Activated CD8-positive, alpha-beta T cell treated with anti-CD3 and anti-CD28 coated beads, Interleukin-2, amount 10 ng/mL, durations not matched to agents 7 days and 5 days (primary cell): ENCODE measurements at places on chromosomes 7 and 10. TPM values are rescaled to one million over a fixed set of nuclear protein-coding genes. Genes with fewer than 3 reads are reported as not detected.

GRCh38 chr7:91050677-91051076 is 213.6 kb upstream of the FZD1 start:
- no peaks in the 10 kb centered on the region for H3K36me3 ChIP-seq
- no peak overlapping the region for H3K4me3 ChIP-seq
- no peak overlapping the region for H3K27ac ChIP-seq
- no peak for DNase-seq
- H3K27me3 ChIP-seq: no peaks in the 10 kb centered on the region

DNA sequence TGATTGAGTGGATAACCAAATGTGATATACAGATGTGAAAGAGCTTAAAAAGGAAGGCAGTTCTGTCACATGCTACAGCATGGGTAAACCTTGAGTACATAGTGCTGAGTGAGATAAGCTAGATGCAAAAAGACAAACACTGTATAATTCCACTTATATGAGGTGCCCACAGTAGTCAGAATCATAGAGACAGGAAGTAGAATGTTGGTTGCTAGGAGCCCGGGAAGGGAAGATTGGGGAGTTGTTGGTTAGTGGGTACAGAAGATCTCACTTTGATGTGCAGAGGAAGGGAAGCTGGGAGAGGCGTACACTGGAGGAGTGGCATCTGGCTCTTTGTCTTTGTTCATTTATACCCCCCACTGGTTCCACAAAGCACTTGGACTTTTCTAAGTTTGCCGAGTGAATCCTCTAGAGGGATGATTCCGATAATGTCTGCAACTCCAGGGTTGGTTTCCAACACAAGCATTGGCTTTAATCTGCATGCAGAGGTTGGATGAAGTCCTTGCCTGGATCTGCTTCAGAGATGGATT is 39.5 kb downstream of the TSPAN14 start:
- H3K27ac ChIP-seq: peak overlapping the region; percentile 82
- no peaks in the 10 kb centered on the region for H3K27me3 ChIP-seq
- DNase-seq: no peak
- peak overlapping the region; percentile 51 for H3K4me3 ChIP-seq
- peaks cover 94% of the 10 kb centered on the region for H3K36me3 ChIP-seq

GRCh38 chr7:99625321-99625720 is 8.6 kb downstream of the ZSCAN25 start:
- DNase-seq: no peak
- H3K4me1 ChIP-seq: peaks cover 60% of the 10 kb centered on the region
- H3K27ac ChIP-seq: peak overlapping the region; percentile 99
- peak overlapping the region; percentile 83 for H3K4me3 ChIP-seq
- H3K27me3 ChIP-seq: no peaks in the 10 kb centered on the region
- peaks cover 91% of the 10 kb centered on the region for H3K36me3 ChIP-seq

- no peak overlapping the region for H3K4me3 ChIP-seq
- no peaks in the 10 kb centered on the region for H3K4me1 ChIP-seq
- H3K27me3 ChIP-seq: no peaks in the 10 kb centered on the region
Measured at GRCh38 chr7:83085299-83085698, 77.4 kb downstream of the PCLO start.

DNA sequence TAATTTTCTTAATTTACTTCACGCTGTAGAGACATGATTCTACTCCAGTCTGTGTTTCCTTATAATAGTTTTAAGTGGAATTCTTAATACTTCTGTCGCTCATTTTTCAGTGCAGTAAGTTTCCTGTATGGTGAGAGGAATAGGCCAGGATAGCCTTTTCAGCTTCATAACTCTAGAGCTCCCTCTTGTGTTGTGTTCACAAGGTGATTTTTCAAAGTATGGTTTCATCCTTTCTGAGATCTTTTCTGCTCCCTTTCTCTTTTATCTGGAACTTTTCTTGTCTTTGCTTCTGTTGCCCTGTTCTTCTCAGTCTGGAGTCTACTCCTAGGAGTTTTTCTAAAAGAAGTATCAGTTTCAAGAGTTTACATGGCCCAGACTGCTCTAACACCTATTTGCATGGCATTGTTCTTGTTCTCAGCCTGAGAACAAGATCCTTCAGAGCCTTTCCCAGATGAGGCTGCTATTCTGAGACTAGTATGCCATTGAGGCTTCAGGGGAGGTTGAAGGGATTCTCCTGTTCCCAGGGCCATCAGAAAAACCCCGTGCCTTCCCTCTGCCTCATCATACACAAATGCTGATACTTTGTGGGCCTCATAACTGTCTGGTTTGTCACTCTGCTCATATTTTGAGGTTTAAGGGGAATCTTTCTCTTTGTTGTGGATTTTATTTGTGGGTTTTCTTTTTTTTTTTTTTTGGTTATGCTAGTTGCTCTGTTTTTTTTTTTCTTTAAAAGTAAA is 21.8 kb downstream of the NET1 start:
- peaks cover 13% of the 10 kb centered on the region for H3K4me1 ChIP-seq
- DNase-seq: no peak
- H3K27me3 ChIP-seq: no peaks in the 10 kb centered on the region
- H3K4me3 ChIP-seq: peak overlapping the region; percentile 8
- peak overlapping the region; percentile 57 for H3K27ac ChIP-seq
- peaks cover 24% of the 10 kb centered on the region for H3K36me3 ChIP-seq

- H3K27me3 ChIP-seq: no peaks in the 10 kb centered on the region
- H3K4me3 ChIP-seq: no peak overlapping the region
- peaks cover 11% of the 10 kb centered on the region for H3K4me1 ChIP-seq
- H3K36me3 ChIP-seq: peaks cover 2% of the 10 kb centered on the region
- no peak for DNase-seq
- peak overlapping the region; percentile 77 for H3K27ac ChIP-seq
Measured at GRCh38 chr10:14782691-14783363, 8.1 kb upstream of the FAM107B start.

DNA sequence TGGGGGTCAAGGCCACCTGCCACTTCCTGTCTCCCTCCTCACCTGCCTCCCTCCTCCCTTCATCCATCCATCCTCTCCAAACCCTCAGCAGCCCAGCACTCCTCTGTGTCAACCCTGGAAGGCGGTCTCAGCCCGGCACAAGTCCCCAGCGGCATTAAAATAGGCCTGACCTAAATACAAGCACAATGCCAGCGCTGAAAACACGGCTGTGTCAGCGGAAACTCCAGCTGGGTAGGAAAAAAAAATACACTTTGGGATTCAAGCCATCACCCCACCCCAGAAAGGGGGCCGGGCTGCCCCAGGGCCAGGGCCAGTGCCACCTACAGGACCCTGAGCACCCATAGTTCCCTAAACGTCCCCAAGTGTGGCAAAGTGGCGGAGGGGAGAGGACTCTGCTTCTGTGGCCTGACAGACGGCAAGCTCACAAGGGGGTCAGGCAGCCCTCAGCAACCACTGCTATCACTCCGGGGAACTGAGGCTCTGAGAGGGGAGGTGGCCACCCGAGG is 22.7 kb upstream of the GTF2IRD1 start:
- H3K27ac ChIP-seq: no peak overlapping the region
- no peak for DNase-seq
- no peaks in the 10 kb centered on the region for H3K36me3 ChIP-seq
- no peaks in the 10 kb centered on the region for H3K27me3 ChIP-seq

- no peaks in the 10 kb centered on the region for H3K36me3 ChIP-seq
- H3K4me3 ChIP-seq: no peak overlapping the region
- no peaks in the 10 kb centered on the region for H3K27me3 ChIP-seq
- peaks cover 5% of the 10 kb centered on the region for H3K4me1 ChIP-seq
- DNase-seq: no peak
- no peak overlapping the region for H3K27ac ChIP-seq
Measured at GRCh38 chr7:146660839-146661238, 544.2 kb downstream of the CNTNAP2 start.

- no peaks in the 10 kb centered on the region for H3K4me1 ChIP-seq
- H3K27ac ChIP-seq: no peak overlapping the region
- H3K36me3 ChIP-seq: peaks cover 3% of the 10 kb centered on the region
- DNase-seq: no peak
Measured at GRCh38 chr7:138032186-138032585, 30.3 kb upstream of the CREB3L2 start.

DNA sequence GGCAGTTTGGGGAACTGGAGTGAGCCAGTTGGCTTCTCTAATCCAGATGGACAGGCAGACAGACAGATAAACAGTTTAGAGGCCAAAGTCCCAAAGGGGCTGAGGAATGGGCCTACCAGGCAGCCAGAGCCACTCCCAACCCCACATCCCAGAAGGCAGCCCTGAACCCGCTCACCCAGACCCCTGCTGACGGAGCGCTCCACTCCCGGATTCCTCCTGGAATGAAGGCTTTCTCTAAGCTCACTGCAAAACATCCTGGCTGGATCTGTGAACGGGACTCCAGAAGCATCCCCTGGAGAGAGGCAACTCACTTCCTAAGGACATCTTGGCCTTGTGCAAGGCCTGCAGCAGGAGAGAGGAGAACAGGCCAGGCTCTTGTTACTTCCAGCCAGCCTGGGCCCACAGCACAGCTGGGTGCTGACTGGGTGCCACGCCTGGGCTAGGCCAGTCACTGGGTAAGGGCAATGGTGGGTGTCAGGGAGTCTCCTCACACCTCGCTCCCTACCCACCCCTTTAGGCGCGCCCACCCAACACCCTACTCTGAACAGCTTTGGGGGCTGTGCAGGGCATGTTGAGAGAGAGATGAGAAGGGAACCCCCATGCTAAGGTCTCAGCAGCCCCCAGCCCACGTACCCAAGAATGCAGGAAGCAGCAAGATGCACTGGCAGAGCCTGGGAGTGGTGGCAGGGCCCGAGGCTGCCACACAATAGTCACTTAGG is 168.6 kb upstream of the ZMIZ1 start:
- no peaks in the 10 kb centered on the region for H3K27me3 ChIP-seq
- no peak overlapping the region for H3K27ac ChIP-seq
- no peaks in the 10 kb centered on the region for H3K36me3 ChIP-seq
- H3K4me1 ChIP-seq: no peaks in the 10 kb centered on the region
- no peak overlapping the region for H3K4me3 ChIP-seq
- no peak for DNase-seq

- no peaks in the 10 kb centered on the region for H3K4me1 ChIP-seq
- H3K4me3 ChIP-seq: no peak overlapping the region
- H3K27me3 ChIP-seq: no peaks in the 10 kb centered on the region
Measured at GRCh38 chr7:93981480-93981874, 22.7 kb downstream of the BET1 start.

DNA sequence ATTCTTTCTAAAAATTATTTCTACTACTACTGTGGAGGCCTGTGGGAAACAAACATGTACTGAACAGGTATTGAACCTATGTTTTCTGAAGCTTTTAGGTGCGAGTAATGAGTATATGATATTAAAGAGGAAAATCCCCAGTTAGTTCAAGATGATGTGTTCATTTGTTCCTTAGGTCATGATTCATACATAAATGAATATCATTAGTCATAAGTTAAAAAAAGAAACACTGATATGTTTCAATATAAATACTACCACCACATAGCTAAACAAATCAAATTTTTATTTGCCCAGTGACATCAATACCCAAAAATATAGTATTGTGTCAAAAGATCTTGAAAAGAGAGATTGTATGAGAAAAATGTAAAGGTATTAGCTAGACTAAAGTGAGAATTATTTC is 210.7 kb upstream of the GNAI1 start:
- H3K4me3 ChIP-seq: no peak overlapping the region
- no peaks in the 10 kb centered on the region for H3K36me3 ChIP-seq
- no peaks in the 10 kb centered on the region for H3K27me3 ChIP-seq
- no peak for DNase-seq

- H3K36me3 ChIP-seq: no peaks in the 10 kb centered on the region
- peaks cover 16% of the 10 kb centered on the region for H3K4me1 ChIP-seq
- peaks cover 28% of the 10 kb centered on the region for H3K27me3 ChIP-seq
- no peak within 1 kb of the TSS for H3K27ac ChIP-seq
- H3K4me3 ChIP-seq: peak within 1 kb of the TSS; percentile 84
Measured at GRCh38 chr7:129144095-129144833, at the start of gene TSPAN33. TSS of gene TSPAN33 (plus strand) at chr7:129144707. CDS start at chr7:129144981, 274 bp downstream.

DNA sequence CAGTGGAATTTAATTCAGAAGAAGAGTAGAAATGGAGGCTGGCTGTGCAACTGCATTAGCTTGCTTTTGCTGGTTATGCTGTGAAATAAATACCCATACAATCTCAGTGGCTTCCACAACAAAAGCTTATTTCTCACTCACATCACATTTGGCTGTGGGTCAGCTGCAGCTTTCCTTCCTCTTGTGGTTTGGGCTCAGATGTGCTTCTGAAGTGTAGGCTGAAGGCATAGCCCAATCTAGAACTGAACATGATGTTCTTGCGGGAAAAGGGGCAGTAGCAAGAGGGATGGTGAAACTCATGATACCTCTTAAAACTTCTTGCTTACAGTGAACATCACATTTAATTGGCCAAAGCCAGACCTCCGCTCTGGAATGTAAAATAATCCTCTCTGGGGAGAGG is 119.9 kb downstream of the HECW1 start:
- no peak overlapping the region for H3K4me3 ChIP-seq
- H3K27ac ChIP-seq: no peak overlapping the region
- H3K4me1 ChIP-seq: no peaks in the 10 kb centered on the region
- H3K27me3 ChIP-seq: peaks cover 19% of the 10 kb centered on the region

DNA sequence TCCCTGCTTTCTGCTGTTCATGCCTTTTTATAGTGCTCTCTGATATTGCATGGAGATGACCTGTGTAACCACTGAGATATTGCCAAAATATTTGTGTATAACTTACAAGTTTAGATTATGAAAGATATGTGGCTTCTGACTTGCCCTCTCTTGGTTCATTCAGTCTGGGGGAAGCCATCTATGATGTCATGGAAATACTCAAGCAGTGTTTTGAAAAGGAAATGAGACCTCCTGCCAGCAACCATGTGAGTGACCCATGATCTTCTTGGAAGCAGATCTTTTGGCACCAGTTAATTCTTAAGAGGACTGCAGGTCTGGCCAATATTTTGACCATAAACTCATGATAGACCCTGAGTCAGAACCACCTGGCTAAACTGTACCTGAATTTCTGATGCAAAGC is 183.0 kb downstream of the THSD7A start:
- H3K4me1 ChIP-seq: no peaks in the 10 kb centered on the region
- no peaks in the 10 kb centered on the region for H3K36me3 ChIP-seq
- H3K27me3 ChIP-seq: no peaks in the 10 kb centered on the region
- no peak overlapping the region for H3K4me3 ChIP-seq
- no peak for DNase-seq

DNA sequence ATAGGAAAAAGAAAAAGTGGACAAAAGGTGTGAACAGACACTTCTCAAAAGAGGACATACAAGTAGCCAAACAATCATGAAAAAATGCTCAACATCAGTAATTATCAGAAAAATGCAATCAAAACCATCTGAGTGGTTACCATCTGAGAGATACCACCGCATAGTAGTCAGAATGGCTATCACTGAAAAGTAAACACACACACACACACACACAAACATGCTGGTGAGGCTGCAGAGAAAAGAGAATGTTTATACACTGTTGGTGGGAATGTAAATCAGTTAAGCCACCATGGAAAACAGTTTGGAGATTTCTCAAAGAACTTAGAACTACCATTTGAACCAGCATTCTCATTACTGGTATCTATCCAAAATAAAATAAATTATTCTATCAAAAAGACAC is 145.7 kb downstream of the CYP26A1 start:
- no peak for DNase-seq
- H3K27ac ChIP-seq: no peak overlapping the region
- H3K36me3 ChIP-seq: no peaks in the 10 kb centered on the region
- H3K4me3 ChIP-seq: no peak overlapping the region

GRCh38 chr7:41579961-41580935 is 122.6 kb downstream of the INHBA start:
- H3K4me1 ChIP-seq: no peaks in the 10 kb centered on the region
- no peak overlapping the region for H3K4me3 ChIP-seq
- H3K27ac ChIP-seq: no peak overlapping the region
- no peaks in the 10 kb centered on the region for H3K36me3 ChIP-seq

GRCh38 chr7:38122501-38122900 is 55.5 kb upstream of the STARD3NL start:
- DNase-seq: no peak
- no peaks in the 10 kb centered on the region for H3K4me1 ChIP-seq
- H3K27ac ChIP-seq: no peak overlapping the region
- peaks cover 21% of the 10 kb centered on the region for H3K27me3 ChIP-seq
- no peaks in the 10 kb centered on the region for H3K36me3 ChIP-seq

NKX1-2 gene
- not detected for total RNA-seq

GPR158 gene
- total RNA-seq: not detected

SLC29A4 gene
- total RNA-seq: 0.42 TPM

NPY4R gene
- not detected for total RNA-seq

GNAT3 gene
- not detected for total RNA-seq

VAX1 gene
- total RNA-seq: not detected

AMPH gene
- not detected for total RNA-seq
